Activated CD8-positive, alpha-beta T cell treated with anti-CD3 and anti-CD28 coated beads, Interleukin-2, amount 10 ng/mL, durations not matched to agents 7 days and 5 days (primary cell): ENCODE measurements at places on chromosomes 2 and 18. TPM values are rescaled to one million over a fixed set of nuclear protein-coding genes. Genes with fewer than 3 reads are reported as not detected.

DNA sequence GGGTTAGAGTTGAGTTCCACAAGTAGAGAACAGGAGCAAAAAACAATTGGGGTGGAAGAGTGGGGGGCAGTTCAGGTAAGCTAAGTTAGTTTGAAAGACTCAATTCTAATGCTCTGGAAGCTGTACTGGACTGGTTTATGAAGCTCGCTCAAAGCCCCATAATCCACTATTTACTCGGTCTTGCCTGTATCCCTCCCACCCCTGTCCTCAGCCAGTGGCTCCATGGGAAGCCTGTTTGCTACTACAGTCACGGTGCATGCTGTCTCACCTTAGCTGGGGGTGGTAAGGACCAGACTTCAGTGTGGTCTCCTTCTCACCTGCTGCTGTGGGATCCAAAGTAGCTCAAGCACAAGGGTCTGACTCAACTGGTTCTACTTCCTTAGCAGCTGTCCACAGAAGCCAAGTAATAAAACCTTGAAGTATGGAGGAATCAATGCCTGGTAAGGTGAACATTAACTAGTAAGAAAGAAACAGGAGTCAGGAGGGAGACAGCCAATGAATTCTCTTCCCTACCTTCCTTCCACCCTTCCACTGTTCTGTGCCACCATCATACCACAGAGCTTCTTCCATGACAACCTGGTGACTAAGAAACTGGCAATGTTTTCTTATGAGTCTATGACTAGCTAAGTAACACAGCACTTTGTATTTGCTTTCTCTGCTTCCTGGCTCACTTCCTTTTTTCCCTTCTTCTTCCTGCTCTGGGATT, 230.8 kb downstream of the SRBD1 start:
- no peak for DNase-seq
- no peaks in the 10 kb centered on the region for H3K36me3 ChIP-seq
- no peak overlapping the region for H3K4me3 ChIP-seq
- H3K4me1 ChIP-seq = no peaks in the 10 kb centered on the region
- no peak overlapping the region for H3K27ac ChIP-seq
- no peaks in the 10 kb centered on the region for H3K27me3 ChIP-seq

DNA sequence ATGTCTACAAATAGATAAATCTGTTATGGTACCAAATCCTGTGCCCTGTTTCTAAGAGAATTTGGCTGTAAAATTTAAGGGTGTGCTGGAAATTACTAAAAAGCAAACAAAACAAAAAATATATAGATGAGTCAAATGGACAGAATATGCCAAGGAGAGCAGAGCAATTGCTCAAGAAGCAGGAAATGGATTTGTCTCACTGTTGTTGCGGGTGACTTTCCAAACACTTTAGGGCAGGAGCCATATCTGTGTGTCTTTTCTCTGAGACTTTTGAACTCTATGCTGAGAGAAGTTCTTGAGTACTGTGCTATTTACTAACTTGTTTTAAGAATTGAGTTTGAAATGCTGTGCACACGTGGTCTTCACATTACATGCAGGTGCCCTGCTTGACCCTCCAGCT, 221.7 kb downstream of the PHLPP1 start:
- no peaks in the 10 kb centered on the region for H3K27me3 ChIP-seq
- no peaks in the 10 kb centered on the region for H3K36me3 ChIP-seq
- H3K27ac ChIP-seq = no peak overlapping the region
- peaks cover 23% of the 10 kb centered on the region for H3K4me1 ChIP-seq

DNA sequence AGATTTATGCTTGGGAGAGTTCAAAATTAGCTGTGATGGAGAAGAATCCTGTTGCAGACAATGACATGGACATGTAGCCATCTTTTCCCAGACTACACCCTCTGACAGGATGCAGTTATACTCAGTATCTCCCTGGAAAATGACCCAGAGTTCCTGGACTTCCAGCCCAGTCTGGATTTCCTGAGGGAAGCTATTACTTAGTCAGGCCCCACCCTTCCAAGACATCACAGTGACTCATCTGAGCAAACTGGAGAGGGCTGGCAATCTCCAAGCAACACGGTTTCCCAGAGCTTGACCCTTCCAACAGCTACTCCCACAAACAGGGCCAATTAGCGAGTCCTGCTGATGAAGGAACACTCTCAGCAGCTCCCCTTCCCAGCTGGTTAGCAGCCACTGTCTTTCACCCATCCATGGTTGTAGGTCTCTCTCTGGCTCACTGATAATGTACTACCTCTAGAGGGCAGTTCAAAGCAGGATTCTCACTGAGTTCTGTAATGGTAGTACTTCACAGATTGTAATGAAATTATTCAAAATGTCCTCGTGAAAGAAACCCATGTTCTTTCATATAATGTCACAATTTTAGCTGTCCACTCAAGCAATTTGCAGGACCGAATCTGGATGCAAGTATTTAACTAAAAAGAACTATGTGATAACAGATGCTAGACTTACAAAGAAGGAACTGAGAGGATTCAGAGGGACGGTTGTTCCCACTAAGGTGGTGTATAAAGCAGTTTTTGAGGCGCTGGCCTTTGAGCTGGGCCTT, 110.2 kb downstream of the MDH1 start:
- H3K4me3 ChIP-seq = no peak overlapping the region
- H3K27ac ChIP-seq = no peak overlapping the region
- DNase-seq = peak; percentile 24
- H3K36me3 ChIP-seq = no peaks in the 10 kb centered on the region

DNA sequence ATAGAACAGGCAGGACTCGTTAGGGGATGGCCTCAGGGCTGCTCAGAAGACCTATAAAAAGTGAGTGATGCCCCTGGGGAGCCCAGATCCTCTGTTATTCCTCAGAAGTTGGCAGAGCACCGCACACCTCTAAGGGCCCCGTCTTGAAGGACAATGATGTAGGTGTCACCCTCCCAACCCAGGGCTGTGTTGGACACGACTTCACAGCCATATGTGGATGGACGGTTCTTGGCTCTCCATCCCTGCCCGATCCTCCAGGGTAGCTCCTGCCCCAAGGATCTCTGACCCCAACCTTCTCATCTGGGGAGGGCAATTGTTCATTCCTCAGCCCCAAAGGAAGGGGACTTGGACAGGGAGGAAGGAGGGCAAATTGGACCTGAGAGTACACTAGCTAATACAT, 246.1 kb downstream of the DYSF start:
- no peak overlapping the region for H3K27ac ChIP-seq
- no peaks in the 10 kb centered on the region for H3K27me3 ChIP-seq
- H3K36me3 ChIP-seq = no peaks in the 10 kb centered on the region

CHRND gene
- total RNA-seq = not detected

- no peak overlapping the region for H3K4me3 ChIP-seq
- H3K36me3 ChIP-seq = no peaks in the 10 kb centered on the region
- no peaks in the 10 kb centered on the region for H3K4me1 ChIP-seq
- DNase-seq = peak; percentile 64
Measured at GRCh38 chr18:47754311-47755101, 176.0 kb downstream of the SMAD2 start.

TLX2 gene
- 0.34 TPM for total RNA-seq

GRCh38 chr2:168565112-168565511, 109.0 kb downstream of the CERS6 start:
- peaks cover 43% of the 10 kb centered on the region for H3K36me3 ChIP-seq
- H3K4me1 ChIP-seq = peaks cover 10% of the 10 kb centered on the region
- no peak for DNase-seq
- H3K4me3 ChIP-seq = no peak overlapping the region
- H3K27ac ChIP-seq = no peak overlapping the region
- no peaks in the 10 kb centered on the region for H3K27me3 ChIP-seq

TMEM169 gene
- total RNA-seq = 1.2 TPM

GRCh38 chr2:152611458-152612231, 105.6 kb downstream of the PRPF40A start:
- no peaks in the 10 kb centered on the region for H3K36me3 ChIP-seq
- H3K4me1 ChIP-seq = peaks cover 22% of the 10 kb centered on the region
- H3K4me3 ChIP-seq = peak overlapping the region; percentile 3
- peak overlapping the region; percentile 50 for H3K27ac ChIP-seq

DNA sequence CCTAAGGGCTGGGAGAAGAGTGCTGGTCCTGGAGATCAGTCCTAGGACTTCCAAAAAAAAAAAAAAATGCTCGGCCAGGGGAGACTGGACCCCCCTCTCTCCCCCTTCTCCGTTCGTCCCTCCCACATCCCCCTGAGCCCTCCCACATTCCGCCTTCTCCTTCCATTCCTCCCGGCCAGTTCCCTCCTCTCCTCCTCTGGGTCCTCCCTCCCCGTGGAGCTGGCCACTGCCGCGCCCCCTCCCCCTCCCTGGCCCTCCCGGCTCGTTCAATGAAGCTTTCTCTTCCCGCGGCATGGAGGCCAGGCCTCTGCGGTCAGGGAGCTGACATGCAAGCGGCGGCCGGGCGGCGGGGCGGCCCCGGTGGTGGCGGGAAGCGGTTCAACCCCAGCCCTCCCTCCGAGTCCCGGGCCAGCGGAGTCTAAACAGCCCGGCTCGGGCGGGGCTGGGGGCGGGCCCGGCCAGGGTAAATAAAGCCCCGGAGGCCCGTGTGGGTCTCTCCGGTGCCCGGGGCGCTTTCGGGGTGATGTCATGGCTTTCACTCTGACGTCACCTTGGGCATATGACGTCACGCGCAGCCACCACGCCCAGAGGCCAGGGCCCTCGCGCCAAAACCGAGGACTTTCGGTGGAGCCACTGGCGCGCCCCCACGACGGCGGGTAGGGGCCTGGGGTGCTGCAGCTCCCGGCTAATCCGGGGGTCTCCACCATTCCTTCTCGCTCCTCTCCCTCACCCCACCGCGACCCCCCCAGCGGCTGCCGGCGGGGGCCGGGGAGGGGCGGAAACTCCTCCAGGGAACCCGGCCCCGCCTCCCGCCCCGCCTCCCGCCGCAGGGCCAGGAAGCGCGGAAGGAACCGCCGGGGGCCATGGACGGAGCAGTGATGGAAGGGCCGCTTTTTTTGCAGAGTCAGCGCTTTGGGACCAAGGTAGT, at the start of the genes DOK1 and LOXL3:
Gene DOK1, plus strand, starts transcription at position 829 of the 928 bp plus-strand sequence. Its CDS starts 35 bp downstream, at position 864.
Gene LOXL3, minus strand, starts transcription at position 51 of the 928 bp plus-strand sequence. CDS start 1,308 bp downstream, outside the sequence.
- peak within 1 kb of the TSS; percentile 95 for H3K4me3 ChIP-seq
- H3K36me3 ChIP-seq = peaks cover 23% of the 10 kb centered on the region
- peak within 1 kb of the TSS; percentile 93 for H3K27ac ChIP-seq
- H3K27me3 ChIP-seq = peaks cover 21% of the 10 kb centered on the region
- H3K4me1 ChIP-seq = peaks cover 38% of the 10 kb centered on the region

CTNNA2 gene
- total RNA-seq = not detected

GRCh38 chr2:65870826-65871225, 438.4 kb upstream of the SPRED2 start:
- no peak overlapping the region for H3K27ac ChIP-seq
- H3K27me3 ChIP-seq = no peaks in the 10 kb centered on the region
- H3K4me3 ChIP-seq = no peak overlapping the region
- H3K36me3 ChIP-seq = no peaks in the 10 kb centered on the region

MC4R gene
- total RNA-seq = not detected

- no peak overlapping the region for H3K27ac ChIP-seq
- DNase-seq = peak; percentile 19
- H3K4me3 ChIP-seq = no peak overlapping the region
- H3K4me1 ChIP-seq = no peaks in the 10 kb centered on the region
- H3K36me3 ChIP-seq = no peaks in the 10 kb centered on the region
Measured at GRCh38 chr2:141554810-141555209, 576.0 kb downstream of the LRP1B start.

- H3K4me3 ChIP-seq = no peak overlapping the region
- peaks cover 24% of the 10 kb centered on the region for H3K36me3 ChIP-seq
- DNase-seq = no peak
- H3K27me3 ChIP-seq = no peaks in the 10 kb centered on the region
- H3K4me1 ChIP-seq = peaks cover 55% of the 10 kb centered on the region
- H3K27ac ChIP-seq = no peak overlapping the region
Measured at GRCh38 chr2:29017716-29018435, 36.8 kb downstream of the TOGARAM2 start.

SEPTIN2 gene
- 247 TPM for total RNA-seq

DNA sequence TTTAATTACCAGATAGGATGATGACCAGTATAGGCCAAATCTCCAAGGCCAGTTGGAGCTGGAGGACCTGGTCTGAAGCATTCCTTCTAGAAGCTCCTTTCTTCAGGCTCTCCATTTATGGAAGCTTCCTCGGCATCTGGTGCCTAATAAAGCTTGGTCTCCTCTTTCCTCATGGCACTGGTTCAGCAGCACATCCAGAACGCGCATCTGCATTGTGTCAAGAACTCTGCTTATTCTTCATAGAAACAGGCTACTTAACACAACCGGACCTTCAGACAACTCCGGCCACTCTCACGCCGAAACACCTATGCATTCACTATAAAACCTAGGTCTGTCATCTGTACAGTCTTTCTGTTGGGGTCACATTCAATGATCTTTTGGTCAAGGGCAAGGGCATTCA, 99.8 kb downstream of the COL6A3 start:
- no peaks in the 10 kb centered on the region for H3K4me1 ChIP-seq
- H3K36me3 ChIP-seq = no peaks in the 10 kb centered on the region
- DNase-seq = no peak
- no peak overlapping the region for H3K27ac ChIP-seq

GRCh38 chr2:219416938-219417337, 1.2 kb upstream of the DES start:
- H3K36me3 ChIP-seq = no peaks in the 10 kb centered on the region
- H3K27ac ChIP-seq = no peak overlapping the region
- no peak for DNase-seq
- no peaks in the 10 kb centered on the region for H3K4me1 ChIP-seq
- H3K4me3 ChIP-seq = no peak overlapping the region
- peaks cover 40% of the 10 kb centered on the region for H3K27me3 ChIP-seq

HOXD4 gene
- not detected for total RNA-seq

GRCh38 chr2:70767079-70767698, 811 bp downstream of the ADD2 start:
- H3K4me1 ChIP-seq = peaks cover 12% of the 10 kb centered on the region
- peaks cover 44% of the 10 kb centered on the region for H3K27me3 ChIP-seq
- H3K36me3 ChIP-seq = no peaks in the 10 kb centered on the region
- H3K27ac ChIP-seq = peak overlapping the region; percentile 73
- H3K4me3 ChIP-seq = peak overlapping the region; percentile 80
- DNase-seq = no peak

- H3K4me3 ChIP-seq = no peak overlapping the region
- DNase-seq = no peak
- H3K27me3 ChIP-seq = no peaks in the 10 kb centered on the region
- H3K27ac ChIP-seq = no peak overlapping the region
- no peaks in the 10 kb centered on the region for H3K4me1 ChIP-seq
- no peaks in the 10 kb centered on the region for H3K36me3 ChIP-seq
Measured at GRCh38 chr2:152078662-152079061, 20.2 kb downstream of the CACNB4 start.

- no peaks in the 10 kb centered on the region for H3K27me3 ChIP-seq
- H3K4me1 ChIP-seq = no peaks in the 10 kb centered on the region
- DNase-seq = no peak
- H3K36me3 ChIP-seq = no peaks in the 10 kb centered on the region
- H3K27ac ChIP-seq = no peak overlapping the region
- H3K4me3 ChIP-seq = no peak overlapping the region
Measured at GRCh38 chr2:210318486-210318885, 3.5 kb upstream of the MYL1 start.

GRCh38 chr18:79918615-79919011, 32.8 kb downstream of the SLC66A2 start:
- H3K36me3 ChIP-seq = peaks cover 37% of the 10 kb centered on the region
- DNase-seq = no peak
- H3K4me3 ChIP-seq = no peak overlapping the region
- no peaks in the 10 kb centered on the region for H3K27me3 ChIP-seq
- H3K4me1 ChIP-seq = peaks cover 13% of the 10 kb centered on the region

UGT1A1 gene
- not detected for total RNA-seq

- peak within 1 kb of the TSS; percentile 76 for H3K4me3 ChIP-seq
- H3K27ac ChIP-seq = no peak within 1 kb of the TSS
- no peaks in the 10 kb centered on the region for H3K36me3 ChIP-seq
- peaks cover 22% of the 10 kb centered on the region for H3K4me1 ChIP-seq
- peak; percentile 76 for DNase-seq
Measured at GRCh38 chr2:215435870-215436704, at the start of gene FN1. FN1 (minus strand) TSS chr2:215436068; CDS start chr2:215435802, 266 bp downstream.

MPHOSPH10 gene
- 39.9 TPM for total RNA-seq

GRCh38 chr2:60548845-60549237, 4.6 kb downstream of the BCL11A start:
- H3K27ac ChIP-seq = no peak overlapping the region
- peak overlapping the region; percentile 46 for H3K4me3 ChIP-seq
- no peak for DNase-seq
- no peaks in the 10 kb centered on the region for H3K36me3 ChIP-seq
